HTR-8/SVneo (cell line): ENCODE measurements at places on chromosomes 3 and 15.

GRCh38 chr15:55823699-55824340, 80.9 kb upstream of the PRTG start:
- DNase-seq, result no peak

- no peak for DNase-seq
Observed at GRCh38 chr3:113279686-113280085, 68.3 kb downstream of the BOC start.

GRCh38 chr15:49383266-49383665, 39.8 kb upstream of the FGF7 start:
- no peak for DNase-seq

GRCh38 chr3:180409170-180409569, 192.8 kb upstream of the TTC14 start:
- DNase-seq, result no peak

GRCh38 chr3:47491777-47492176, 16.0 kb upstream of the SCAP start:
- no peak for DNase-seq

GRCh38 chr3:85571835-85572234, 613.0 kb downstream of the CADM2 start:
- DNase-seq, result no peak

DNA sequence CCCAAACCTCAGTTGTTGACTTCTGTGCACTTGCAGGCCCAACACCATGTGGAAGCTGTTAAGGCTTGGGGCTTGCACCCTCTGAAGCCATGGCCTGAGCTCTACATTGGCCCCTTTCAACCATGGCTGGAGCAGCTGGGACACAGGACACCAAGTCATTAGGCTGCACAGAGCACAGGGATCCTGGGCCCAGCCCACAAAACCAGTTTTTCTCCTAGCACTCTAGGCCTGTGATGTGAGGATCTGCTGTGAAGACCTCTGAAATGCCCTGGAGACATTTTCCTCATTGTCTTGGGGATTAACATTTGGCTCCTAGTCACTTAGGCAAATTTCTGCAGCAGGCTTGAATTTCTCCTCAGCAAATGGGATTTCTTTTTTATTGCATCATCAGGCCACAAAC, 1255.7 kb downstream of the ZPLD1 start:
- DNase-seq, result no peak

GRCh38 chr15:58924327-58924726, 9.2 kb downstream of the SLTM start:
- DNase-seq, result no peak

DNA sequence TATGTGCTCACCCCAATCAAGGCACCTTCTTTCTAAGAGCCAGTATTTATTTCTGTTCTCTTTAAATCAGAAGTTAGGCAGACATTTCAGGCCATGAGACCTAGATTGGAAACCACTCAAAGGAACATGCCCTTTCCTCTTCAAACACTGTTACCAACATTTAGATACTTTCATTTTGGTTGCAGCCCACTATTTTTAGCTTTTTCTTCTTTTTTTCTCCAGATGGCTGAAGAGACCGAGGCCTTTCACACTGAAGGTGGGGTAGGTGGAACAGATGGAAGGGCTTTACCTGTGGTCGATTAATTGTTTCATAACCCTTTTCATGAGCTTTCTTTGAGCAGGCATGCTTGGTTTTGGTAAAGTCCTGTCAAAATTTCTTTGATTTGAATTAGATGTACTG, 10.9 kb upstream of the LZTFL1 start:
- DNase-seq, result no peak

- no peak for DNase-seq
Observed at GRCh38 chr3:197003461-197004385, 25.9 kb downstream of the MELTF start.

GRCh38 chr3:197501496-197501878, 54.3 kb downstream of the BDH1 start:
- no peak for DNase-seq

- no peak for DNase-seq
Observed at GRCh38 chr3:52838561-52839267, 3.9 kb upstream of the MUSTN1 start.

GRCh38 chr3:23808525-23808924, 2.8 kb downstream of the UBE2E1 start:
- no peak for DNase-seq

- DNase-seq, result peak; percentile 6
Observed at GRCh38 chr3:55059027-55059629, 131.3 kb upstream of the LRTM1 start.

GRCh38 chr3:71974786-71975185, 189.8 kb upstream of the PROK2 start:
- no peak for DNase-seq
